H1 (cell line): ENCODE measurements at places on chromosomes 3 and 15. TPM values are rescaled to one million over a fixed set of nuclear protein-coding genes. Genes with fewer than 3 reads are reported as not detected.

DNA sequence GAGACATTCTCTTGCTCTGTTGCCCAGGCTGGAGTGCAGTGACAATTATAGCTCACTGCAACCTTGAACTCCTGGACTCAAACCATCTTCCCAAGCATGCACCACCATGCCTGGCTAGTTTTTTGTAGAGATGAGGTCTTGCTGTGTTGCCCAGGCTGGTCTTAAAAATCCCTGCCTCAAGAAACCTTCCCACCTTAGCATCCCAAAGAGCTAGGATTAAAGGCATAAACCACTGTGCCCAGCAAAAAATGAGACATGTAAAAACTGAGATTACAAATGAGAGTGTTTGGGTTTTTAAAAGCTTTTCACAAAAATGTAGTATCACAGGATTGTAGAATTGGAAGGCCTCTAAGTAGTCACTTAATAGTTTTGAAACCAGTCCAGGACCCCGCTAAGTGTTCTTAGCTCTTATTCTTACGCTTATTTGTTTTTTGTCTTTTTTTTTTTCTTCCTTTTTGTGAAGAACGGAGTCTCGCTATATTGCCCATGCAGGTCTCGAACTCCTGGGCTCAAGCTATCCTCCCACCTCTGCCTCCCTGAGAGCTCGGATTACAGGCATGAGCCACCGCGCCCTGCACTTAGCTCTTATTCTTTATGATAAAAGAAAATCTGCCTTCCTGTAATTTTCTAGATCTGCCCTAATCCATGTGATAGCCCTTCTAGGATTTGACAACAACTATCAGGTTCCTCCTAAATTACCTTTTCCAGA lies 31.5 kb downstream of the KLHL18 start:
- DNase-seq: no peak

DNA sequence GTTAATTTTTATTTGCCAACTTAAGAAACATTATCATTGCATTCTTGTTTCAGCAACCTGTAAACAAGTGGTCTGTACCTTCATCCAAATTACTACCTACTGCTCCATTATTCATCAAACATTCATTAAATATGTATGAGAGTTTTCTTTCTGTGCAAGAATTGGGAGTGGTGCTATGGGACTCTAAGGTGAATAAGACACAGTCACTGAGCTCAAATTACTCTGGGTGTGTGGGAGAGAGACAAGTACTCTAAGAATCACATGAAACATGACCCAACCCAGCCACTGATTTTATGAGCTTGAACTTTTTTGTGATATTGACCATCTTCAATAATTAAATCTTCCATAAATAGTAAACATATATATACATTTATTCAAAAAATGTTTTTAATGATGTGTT lies 227.2 kb upstream of the TP63 start:
- DNase-seq: no peak

DNA sequence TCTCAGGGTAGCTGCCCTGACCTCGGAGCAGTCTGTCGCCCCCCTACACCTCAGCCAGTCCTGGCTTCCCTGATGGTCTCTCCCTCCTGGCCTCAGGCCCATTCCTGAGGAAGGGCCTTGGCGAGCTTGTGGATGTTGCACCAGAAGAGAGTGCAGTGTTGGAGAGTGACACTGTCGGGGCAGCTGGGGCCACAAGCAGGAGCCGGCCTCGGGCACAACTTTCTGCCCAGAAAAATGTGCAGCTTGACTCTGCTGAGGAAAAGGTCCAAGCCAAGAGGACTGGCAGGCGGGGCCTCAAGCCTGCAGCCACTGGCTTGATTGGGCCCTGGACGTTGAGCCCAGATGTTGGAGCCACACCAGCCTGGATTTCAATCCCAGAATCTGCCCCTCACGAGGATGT lies 12.8 kb downstream of the HEMK1 start:
- DNase-seq: no peak

GRCh38 chr3:48423883-48424695 lies 5.8 kb downstream of the PLXNB1 start:
- no peak for DNase-seq

Gene GABRG3
- total RNA-seq: 0.80 and 1.3 TPM in 2 replicates

Gene CADM2
- 20.2 and 20.9 TPM in 2 replicates for total RNA-seq

- DNase-seq: no peak
Observed at GRCh38 chr3:42157540-42158538, 66.7 kb downstream of the TRAK1 start.

Gene RLBP1
- not detected in 2 replicates for total RNA-seq

Gene CLDN16
- total RNA-seq: not detected in 2 replicates
